ENCODE measurements at places on chromosomes 11 and 22.

DNA sequence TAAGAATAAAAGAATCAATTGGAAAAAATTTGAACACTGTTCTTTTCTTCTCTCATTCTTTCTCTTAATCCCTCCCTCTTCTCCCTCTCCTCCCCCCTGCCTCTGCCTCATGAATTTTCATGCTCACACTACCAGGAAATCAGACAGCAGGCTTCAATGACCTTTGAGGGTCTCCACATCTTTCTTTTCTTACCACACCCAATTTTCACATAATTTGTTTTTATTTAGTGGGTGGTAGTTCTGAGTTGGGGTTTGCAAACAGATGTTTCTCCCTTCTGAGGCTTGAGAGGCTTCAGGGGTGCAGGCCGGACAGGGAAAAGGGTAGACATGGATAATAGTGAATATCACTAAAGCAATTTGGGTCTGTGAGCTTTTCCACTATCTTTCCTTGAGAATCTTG lies 95.5 kb downstream of the SPATA19 start:
- no peaks in the 10 kb centered on the region for H3K4me1 ChIP-seq
- no peak for DNase-seq
- H3K36me3 ChIP-seq: no peaks in the 10 kb centered on the region
- no peak overlapping the region for H3K27ac ChIP-seq
- H3K4me3 ChIP-seq: no peak overlapping the region

- H3K27me3 ChIP-seq: no peaks in the 10 kb centered on the region
- DNase-seq: no peak
- peaks cover 19% of the 10 kb centered on the region for H3K4me1 ChIP-seq
- H3K27ac ChIP-seq: no peak overlapping the region
- H3K4me3 ChIP-seq: no peak overlapping the region
Measured at GRCh38 chr11:445765-446588, 4.1 kb upstream of the PTDSS2 start.

- no peaks in the 10 kb centered on the region for H3K27me3 ChIP-seq
- H3K4me3 ChIP-seq: peak overlapping the region; percentile 57
- H3K4me1 ChIP-seq: peaks cover 37% of the 10 kb centered on the region
- DNase-seq: peak; percentile 46
Measured at GRCh38 chr22:40107244-40107643, 70.5 kb upstream of the TNRC6B start.

DNA sequence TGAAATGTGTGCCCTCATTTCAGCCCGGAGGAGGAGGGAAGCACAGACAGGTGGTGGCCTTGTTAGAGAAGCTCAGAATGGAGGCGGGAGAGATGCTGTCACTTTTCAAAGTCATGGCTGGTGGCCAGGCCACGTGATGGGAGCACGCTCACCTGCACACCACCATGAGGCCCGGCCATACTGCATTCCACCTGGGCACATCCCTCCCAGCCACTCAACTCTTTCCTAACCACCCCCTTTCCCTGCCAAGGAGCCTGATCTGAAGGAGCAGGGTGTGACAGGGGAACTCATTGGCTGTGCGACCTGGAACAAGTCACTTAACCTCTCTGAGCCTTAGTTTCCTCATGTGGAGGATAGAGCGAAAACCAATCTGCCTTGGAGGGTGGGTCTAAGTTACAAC lies 364.5 kb downstream of the CTTN start:
- no peaks in the 10 kb centered on the region for H3K27me3 ChIP-seq
- no peak overlapping the region for H3K27ac ChIP-seq
- no peaks in the 10 kb centered on the region for H3K4me1 ChIP-seq
- DNase-seq: no peak
- H3K36me3 ChIP-seq: no peaks in the 10 kb centered on the region
- no peak overlapping the region for H3K4me3 ChIP-seq

- H3K4me3 ChIP-seq: peak overlapping the region; percentile 49
- H3K4me1 ChIP-seq: no peaks in the 10 kb centered on the region
- DNase-seq: no peak
- no peak overlapping the region for H3K27ac ChIP-seq
- no peaks in the 10 kb centered on the region for H3K27me3 ChIP-seq
- H3K36me3 ChIP-seq: no peaks in the 10 kb centered on the region
Measured at GRCh38 chr11:68751004-68751325, 355 bp downstream of the TESMIN start.

DNA sequence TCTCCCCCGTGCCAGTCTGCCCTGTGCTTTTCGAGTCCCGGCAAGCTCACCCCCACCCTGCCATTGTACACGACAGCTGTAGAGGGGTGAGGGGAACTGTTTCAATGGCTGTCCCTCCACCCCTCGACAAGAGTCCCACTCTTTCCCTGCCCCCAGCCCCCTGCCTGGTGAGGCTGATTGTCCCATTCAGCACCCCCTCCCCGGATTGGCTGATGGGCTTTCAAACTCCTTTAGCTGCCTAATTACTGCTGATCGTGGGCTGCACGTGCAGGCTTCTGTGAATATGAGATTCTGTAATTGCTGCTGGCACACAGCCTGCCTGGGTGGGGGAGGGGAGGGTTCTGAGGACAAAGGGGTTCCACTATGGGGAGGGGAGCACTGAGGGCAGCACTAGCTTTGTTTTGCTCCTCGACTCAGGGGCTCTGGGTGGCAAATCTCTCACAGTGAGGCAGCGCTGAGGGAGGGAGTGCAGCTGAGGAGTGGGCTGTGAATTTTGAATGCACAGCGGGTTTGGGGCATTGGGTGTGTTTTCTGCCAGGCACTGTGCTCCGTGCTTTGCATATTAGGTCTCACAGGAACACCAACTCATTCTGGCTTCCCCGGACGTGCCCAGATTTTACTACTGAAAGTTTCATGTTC lies 42.6 kb upstream of the ACCSL start:
- no peaks in the 10 kb centered on the region for H3K36me3 ChIP-seq
- DNase-seq: peak; percentile 76
- H3K27me3 ChIP-seq: no peaks in the 10 kb centered on the region
- peak overlapping the region; percentile 51 for H3K4me3 ChIP-seq
- peak overlapping the region; percentile 21 for H3K27ac ChIP-seq
